ENCODE measurements at places on chromosomes 5 and 9.

GRCh38 chr5:177241768-177242167, 61.8 kb downstream of the RAB24 start:
- DNase-seq: no peak

GRCh38 chr5:110963495-110963894, 108.0 kb upstream of the TSLP start:
- DNase-seq: no peak

- DNase-seq: no peak
These were observed 117.4 kb upstream of the PANK3 start for GRCh38 chr5:168696611-168697010.

- DNase-seq: no peak
These were observed 2.4 kb downstream of the TLE4 start for GRCh38 chr9:79574136-79574535.

GRCh38 chr9:20788526-20789451, 104.7 kb downstream of the FOCAD start:
- DNase-seq: no peak
